ENCODE measurements at places on chromosomes 1 and 21.

- no peak for DNase-seq
Measured at GRCh38 chr1:13664451-13664850, 35.5 kb upstream of the PRDM2 start.

GRCh38 chr1:156053768-156054499 is at the start of gene UBQLN4:
UBQLN4 (minus strand) TSS chr1:156053798; CDS start chr1:156053701, 97 bp downstream.
- DNase-seq, result peak; percentile 52

GRCh38 chr1:39808784-39809517 is 20.3 kb upstream of the BMP8B start:
- no peak for DNase-seq

GRCh38 chr1:78492386-78492950 is 1.7 kb downstream of the PTGFR start:
- DNase-seq, result no peak

DNA sequence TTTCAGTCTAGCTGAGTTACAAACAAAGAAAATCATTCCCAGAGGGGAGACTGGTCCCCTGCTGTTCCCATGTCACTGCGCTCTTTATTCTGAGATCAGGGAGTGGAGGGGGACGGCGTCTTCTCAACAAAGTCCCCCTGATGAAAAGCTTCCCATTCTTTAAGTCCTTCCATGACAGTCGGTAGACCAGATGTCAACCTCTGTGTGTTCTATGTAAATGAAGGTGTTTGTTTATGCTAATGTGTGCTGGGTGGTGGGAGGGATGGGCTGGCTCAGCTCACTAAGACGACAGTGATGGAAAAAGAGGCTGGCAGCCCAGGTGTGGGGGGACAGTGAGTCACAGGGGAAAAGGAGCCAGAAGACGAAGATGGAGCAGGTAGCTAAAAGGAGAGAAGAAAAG is 148.2 kb upstream of the KLHDC7A start:
- no peak for DNase-seq

DNA sequence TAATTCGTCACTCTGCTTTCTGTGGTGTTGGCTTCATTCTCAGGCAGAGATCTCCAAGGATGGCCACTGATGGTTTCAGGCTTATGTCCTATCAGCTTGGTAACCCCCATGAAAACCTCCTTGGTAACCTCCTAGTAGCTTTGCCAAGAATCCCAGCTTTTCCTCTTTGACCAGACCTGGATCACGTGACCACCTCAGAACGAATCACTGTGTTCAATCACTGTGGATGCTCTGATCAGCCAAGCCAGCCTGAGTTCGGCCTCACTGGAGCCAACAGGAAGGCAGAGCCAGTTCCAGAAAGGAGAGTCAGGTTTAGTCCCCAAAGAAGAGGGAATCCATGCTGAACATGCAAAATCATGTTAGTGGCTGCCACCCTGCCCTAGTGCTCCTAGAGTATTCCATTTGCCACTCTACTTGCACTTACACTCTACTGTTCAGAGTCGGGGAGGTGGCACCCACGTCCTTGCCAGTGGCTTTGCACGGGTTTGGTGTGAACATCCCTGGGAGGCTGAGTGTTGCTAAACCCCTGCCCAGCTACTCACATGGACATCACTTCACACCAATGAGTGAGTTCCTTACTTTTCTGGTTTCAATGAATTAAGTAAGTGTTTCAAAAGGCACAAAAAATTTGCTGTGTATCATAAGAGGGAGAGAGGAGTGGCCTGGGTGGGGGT is 33.5 kb upstream of the SSBP3 start:
- DNase-seq, result no peak

GRCh38 chr1:53606197-53606596 is 132.8 kb downstream of the GLIS1 start:
- no peak for DNase-seq

- DNase-seq, result no peak
Measured at GRCh38 chr1:192010406-192010805, 147.9 kb upstream of the RGS18 start.

DNA sequence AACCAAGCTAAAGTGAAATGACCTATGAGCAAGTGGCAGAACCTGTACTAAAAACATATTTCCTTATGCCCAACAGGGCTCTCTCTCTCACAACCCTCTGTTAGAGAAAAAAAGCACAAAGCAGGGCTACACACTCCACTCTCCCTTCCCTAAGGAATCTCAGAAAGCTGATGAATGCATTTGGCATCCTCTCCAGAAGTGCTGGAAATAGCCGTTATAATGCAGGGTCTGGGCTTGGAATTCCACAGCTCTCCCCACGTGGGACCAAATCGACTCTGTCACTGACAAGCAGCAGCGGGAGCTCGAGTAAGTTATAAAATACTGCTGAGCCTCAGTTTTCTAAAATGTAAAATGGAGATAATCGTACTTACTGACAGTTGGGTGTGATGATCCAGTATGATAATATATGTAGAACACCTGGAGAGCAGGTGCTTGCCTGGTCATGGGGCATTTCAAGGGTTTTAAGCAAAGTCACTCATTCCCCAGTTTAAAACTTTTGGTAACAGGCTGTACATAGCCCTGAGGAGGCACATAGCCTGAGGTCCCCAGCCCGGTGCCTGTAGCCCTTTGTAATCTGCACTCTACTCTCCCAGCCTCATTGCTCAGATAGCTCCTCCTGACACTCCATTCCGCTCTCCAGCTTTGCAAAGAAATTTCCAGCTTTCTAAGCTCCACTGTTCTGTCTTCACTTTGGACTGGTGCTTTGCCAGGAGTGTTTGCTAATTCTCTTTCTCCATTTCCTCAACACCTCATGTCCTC is 175.6 kb upstream of the DAB1 start:
- no peak for DNase-seq

DNA sequence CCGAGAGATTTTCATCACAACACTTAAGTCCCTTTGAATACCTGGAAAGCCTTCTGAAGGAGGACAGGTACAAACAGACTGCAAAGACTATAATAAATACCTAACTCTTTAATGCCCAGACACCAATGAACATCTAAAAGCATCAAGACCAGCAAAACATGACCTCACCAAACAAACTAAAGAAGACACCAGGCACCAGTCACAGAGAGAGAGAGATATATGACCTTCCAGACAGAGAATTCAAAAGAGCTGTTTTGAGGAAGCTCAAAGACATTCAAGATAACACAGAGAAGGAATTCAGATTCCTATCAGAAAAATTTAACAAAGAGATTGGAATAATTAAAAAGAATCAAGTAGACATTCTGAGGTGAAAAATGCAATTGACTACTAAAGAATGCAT is 50.6 kb upstream of the ACADM start:
- DNase-seq, result no peak

GRCh38 chr1:20202166-20202565 is 15.8 kb upstream of the PLA2G2C start:
- DNase-seq, result no peak

DNA sequence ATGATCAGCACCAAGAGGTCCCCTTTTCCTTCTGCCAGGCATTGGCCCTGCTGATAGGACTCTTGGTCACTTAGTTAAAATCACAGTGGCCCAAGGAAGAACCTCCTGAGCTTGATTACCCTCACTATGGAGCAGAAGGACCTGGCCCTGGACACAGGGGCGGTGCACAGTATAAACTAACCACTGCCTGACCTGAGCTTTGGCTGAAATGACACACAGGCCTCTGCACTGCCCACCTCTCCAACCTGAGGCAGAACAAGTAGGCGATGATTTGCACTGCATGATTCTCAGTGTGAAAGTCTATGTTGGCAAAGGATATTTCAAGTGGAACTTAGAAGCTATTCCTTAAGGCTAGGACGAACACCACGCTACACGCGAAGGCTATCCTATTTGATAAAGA is 48.5 kb downstream of the CAPN2 start:
- DNase-seq, result no peak

DNA sequence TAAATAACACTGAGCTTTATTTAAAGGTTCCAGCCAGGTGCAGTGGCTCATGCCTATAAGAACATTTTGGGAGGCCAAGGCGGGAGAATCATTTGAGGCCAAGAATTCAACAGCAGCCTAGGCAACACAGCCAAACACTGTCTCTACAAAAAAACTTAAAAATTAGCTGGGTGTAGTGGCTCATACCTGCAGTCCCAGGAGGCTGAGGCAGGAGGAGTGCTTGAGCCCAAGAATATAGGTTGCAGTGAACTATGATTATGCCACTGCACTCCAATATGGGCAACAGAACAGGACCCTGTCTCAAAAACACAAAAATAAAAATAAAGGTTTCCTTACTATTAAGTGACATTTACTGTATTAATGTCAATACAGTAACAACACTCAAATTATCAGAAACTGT is 2.1 kb downstream of the TAF12 start:
- no peak for DNase-seq

DNA sequence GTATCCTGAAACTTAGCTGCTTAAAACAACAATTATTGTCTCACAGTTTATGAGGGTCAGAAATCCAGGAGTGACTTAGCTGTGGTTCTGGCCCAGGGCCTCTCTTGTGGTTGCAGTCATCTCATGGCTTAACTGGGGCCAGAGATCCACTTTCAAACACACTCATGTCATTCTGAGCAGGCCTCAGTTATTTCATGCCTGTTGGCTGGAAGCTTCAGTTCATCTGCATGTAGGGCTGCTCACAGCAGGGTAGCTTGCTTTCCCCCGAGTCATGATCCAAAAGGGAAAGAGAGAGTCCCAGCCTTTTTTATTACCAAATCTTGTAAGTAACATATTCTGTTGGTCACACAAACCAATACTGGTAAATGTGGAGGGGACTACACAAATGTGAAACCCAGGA is 96.6 kb upstream of the B3GALT2 start:
- DNase-seq, result no peak

DNA sequence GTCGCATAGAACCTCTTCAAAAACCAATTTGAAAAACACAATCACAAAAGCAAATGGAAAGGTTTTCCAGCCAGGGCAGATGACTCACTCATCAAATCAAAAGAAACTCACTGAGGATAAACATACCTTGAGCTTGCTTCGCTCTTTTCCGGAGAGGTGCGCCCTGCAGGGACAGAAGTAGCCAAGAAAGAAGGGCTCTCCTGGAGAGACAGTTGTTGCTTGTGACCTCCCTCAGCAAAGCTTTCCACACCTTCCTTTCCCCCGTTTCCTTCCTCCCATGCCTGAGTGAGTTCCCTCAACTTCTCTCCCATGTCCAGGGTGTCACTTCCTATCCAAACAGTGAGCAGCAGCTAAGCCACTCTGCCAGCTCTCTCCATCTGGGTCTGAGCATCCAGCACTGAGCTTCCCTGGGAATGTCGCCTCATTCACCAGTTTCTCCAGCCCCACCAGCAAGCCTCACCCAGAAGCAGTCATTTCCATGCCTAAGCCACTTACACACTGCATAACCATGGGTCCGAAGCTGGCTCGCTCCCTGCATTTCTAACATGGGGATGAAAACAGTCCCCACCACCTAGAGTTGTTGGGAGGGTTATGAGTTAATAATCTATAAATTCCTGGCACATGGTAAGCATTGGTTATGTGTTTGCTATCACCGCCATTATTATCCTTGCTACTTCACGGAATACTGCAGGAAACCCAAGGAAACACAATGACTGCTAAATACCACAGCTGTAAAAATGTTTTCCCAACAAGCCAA is 75.0 kb downstream of the PTPN14 start:
- DNase-seq, result no peak

DNA sequence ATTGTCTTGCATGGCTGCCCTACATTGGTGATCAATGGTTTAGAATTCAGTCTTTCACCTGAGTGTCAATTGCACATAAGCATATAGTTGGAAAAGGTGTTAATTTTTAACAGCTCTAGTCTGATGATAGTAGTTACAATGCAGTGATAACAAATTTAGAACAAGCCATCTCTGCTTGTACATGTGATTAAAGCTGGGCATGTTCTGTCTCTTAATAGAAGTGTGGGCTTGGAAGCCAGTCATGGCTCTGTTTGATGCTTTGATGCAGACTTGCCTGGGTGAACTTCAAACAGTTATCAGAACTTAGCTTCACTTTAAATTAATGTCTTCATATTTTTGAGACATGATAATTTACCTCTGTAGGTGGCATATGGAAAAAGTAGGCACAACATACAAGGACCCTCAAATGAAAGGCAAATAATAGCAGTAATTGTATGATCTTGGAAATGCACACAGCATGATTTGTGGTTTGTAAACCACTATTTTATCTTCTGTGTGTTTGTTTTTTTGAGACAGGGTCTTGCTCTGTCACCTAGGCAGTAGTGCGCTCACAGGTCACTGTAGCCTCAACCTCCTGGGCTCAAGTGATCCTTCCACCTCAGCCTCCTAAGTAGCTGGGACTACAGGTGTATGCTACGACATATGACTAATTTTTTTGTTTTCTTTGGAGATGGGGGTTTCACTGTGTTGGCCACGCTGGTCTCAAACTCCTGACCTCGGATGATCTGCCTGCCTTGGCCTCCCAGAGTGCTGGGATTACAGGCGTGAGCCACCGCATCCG is 3.8 kb downstream of the DDI2 start:
- no peak for DNase-seq

- no peak for DNase-seq
Measured at GRCh38 chr1:19365721-19366120, 53.6 kb downstream of the SLC66A1 start.

GRCh38 chr1:28172713-28173150 is 3.8 kb downstream of the PTAFR start:
- no peak for DNase-seq

DNA sequence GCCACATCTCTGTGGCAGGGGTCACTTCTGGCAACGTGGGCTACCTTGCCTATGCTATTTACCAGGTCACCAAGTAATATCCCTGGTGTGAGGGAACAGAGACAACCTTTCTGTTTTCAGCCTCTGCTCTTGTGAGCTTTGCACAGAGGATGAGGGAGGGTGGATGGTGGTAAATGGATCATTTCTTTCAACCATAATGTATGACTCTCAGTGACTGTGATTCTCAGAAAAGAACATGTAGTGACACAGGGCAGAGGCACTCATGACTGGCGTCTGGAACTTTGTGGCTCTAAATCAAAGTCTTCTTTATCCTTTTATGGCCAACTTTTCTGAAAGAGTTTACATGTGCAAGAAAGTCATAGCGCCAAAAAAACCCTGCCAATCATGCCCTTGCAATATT is 153.5 kb upstream of the USP24 start:
- no peak for DNase-seq

- no peak for DNase-seq
Measured at GRCh38 chr1:204408074-204408507, 3.5 kb downstream of the PPP1R15B start.

DNA sequence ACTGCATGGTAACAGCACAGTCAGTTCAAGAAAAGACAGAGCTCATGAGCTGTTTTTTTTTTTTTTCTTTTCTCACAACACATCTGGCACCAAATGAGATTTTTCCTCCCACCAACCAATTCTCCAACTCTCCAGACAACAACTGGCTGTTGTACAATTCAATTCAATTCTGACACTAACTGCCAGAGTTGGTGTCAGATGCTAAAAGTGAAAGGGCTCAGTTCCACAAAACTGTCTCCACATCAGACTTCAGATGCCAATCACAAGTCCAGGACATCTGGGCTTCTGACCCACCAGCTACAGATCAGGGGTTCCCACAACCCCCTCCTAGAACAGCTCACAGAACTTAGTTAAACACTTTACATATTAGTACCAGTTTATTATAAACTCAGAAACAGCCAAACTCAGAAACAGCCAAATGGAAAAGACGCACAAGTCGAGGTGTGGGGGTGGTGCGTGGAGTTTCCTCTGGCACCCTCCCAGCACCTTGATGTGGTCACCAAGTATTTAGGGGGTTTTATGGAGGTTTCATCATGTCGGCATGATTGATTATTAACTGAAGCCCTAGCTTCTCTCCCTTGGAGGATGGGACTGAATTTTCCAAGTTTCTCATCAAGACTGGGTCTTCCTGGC is 39.2 kb upstream of the LRRC8D start:
- DNase-seq, result peak; percentile 70
